ENCODE measurements at places on chromosomes 5 and 9. TPM values are rescaled to one million over a fixed set of nuclear protein-coding genes. Genes with fewer than 3 reads are reported as not detected.

Gene NTNG2
- 1.3 TPM for total RNA-seq

Gene TTC1
- 20.1 TPM for total RNA-seq

Gene SLC36A3
- total RNA-seq, result not detected

Gene FREM1
- under 0.01 TPM for total RNA-seq

Gene OTP
- total RNA-seq, result not detected

Gene ROR2
- total RNA-seq, result not detected

Gene SURF1
- total RNA-seq, result 26.4 TPM

Gene ADAMTS2
- total RNA-seq, result 0.21 TPM

Gene SPINK13
- not detected for total RNA-seq

Gene WWC1
- 0.10 TPM for total RNA-seq

Gene CCL27
- 0.21 TPM for total RNA-seq

Gene FOXD4L4
- not detected for total RNA-seq

Gene LRRC19
- not detected for total RNA-seq

Gene TICAM2
- 1.2 TPM for total RNA-seq

Gene OTULIN
- total RNA-seq, result 88.1 TPM

Gene C9orf153
- 1.9 TPM for total RNA-seq

Gene ADAMTS12
- total RNA-seq, result under 0.01 TPM

Gene PAEP
- not detected for total RNA-seq

Gene INIP
- total RNA-seq, result 9.0 TPM

Gene GPR151
- total RNA-seq, result not detected

Gene CKMT2
- total RNA-seq, result 1.0 TPM

Gene HAND1
- not detected for total RNA-seq

Gene TEX53
- total RNA-seq, result not detected

Gene FOXD1
- total RNA-seq, result 0.10 TPM

Gene CCDC192
- not detected for total RNA-seq

Gene SARDH
- 4.7 TPM for total RNA-seq

Gene PAX5
- total RNA-seq, result 12.6 TPM

Gene F2RL1
- total RNA-seq, result 4.2 TPM

Gene CDH9
- 0.10 TPM for total RNA-seq

Gene NAIP
- total RNA-seq, result 18.8 TPM

Gene DAB2IP
- 0.10 TPM for total RNA-seq

Gene SLC1A3
- total RNA-seq, result 3.9 TPM

Gene PCDHGA2
- not detected for total RNA-seq

Gene PCDHB10
- not detected for total RNA-seq

Gene PCDHB6
- total RNA-seq, result not detected

Gene SGCD
- 0.10 TPM for total RNA-seq

Gene GSN
- 72.2 TPM for total RNA-seq

Gene TLX3
- not detected for total RNA-seq
